ENCODE measurements at places on chromosomes 16 and 17. TPM values are rescaled to one million over a fixed set of nuclear protein-coding genes. Genes with fewer than 3 reads are reported as not detected.

Gene TMEM186
- 6.1 TPM for total RNA-seq

Gene KRTAP4-3
- not detected for total RNA-seq

Gene GAS2L2
- not detected for total RNA-seq

Gene OR2C1
- not detected for total RNA-seq

Gene RNF227
- total RNA-seq, result 1.2 TPM

Gene AXIN2
- 0.93 TPM for total RNA-seq

Gene ZNF750
- total RNA-seq, result 0.68 TPM

Gene HBQ1
- total RNA-seq, result 3.7 TPM

Gene PLA2G10
- total RNA-seq, result not detected

Gene EXOC3L1
- total RNA-seq, result 12.0 TPM

Gene KRTAP4-9
- not detected for total RNA-seq

Gene CARD14
- total RNA-seq, result not detected

GRCh38 chr17:64130559-64131001 is 636 bp upstream of the ERN1 start:
- no peak for DNase-seq

GRCh38 chr16:4803401-4803844 is 990 bp upstream of the ROGDI start:
- no peak for DNase-seq

DNA sequence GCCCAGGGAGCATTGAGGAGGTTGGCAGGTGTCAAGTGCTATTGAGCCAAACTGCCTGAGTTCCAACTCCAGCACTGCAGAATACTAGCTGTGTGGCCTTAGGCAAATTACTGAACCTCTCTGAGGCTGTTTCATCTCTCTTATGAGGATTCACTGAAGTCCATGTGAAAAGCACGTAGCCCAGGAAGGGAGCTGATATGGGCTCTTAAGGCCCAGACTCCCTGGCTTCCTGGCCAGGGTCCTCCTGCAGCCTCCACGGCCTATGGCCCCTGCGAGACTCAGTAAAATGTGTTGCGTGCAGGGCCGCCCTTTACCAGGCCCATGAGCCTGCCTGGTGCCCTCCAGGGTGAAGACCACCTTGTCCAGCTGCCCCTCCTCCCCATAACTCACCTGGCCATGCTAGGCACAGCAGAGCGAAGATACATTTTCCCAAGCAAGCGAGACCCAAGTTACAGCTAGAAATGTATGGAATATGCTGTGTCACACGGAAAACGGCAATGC is 133.7 kb upstream of the TNRC6C start:
- DNase-seq, result no peak

DNA sequence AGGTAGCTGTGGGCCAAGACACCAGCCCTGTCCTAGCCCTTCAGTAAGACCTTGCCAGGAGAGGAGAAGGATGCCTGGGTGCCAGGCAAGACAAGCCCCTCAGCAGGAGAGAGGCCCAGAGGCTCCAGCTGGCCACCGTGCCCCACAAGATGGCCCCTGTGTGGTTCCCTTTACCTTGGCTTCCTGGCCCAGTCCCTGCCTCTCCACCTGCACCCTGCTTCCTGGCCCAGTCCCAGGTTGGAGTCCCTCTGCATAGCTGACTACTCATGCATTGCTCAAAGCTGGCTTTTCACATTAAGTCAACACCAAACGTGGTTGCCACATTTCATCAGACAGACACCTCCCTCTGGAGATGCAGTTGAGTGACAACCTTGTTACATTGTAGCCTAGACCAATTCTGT is 4.0 kb downstream of the SYNGR3 start:
- no peak for DNase-seq

GRCh38 chr16:3175157-3176093 is 12.6 kb upstream of the OR1F1 start:
- no peak for DNase-seq

DNA sequence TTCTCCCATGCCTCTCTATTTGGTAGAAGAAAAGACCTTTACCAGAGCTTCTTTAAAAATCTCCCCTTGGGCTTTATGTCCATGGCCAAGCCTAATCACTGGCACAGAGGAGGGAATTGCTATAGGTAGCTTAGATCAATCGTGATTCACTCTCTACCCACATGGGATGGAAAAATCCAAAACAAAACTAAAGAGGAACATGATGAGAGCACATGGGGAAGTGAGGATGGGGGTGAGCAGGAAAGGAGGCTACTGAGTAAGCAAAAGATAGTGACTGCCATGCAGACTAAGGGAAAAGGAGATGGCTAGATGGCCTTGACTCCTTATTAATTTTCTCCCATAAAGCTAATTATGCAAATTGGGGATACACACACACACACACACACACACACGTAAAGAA is 201.2 kb downstream of the HS3ST3A1 start:
- no peak for DNase-seq

- DNase-seq, result no peak
These were observed 192.6 kb downstream of the CPPED1 start for GRCh38 chr16:12611006-12611477.

- DNase-seq, result no peak
These were observed 16.1 kb downstream of the GDE1 start for GRCh38 chr16:19505600-19506303.

DNA sequence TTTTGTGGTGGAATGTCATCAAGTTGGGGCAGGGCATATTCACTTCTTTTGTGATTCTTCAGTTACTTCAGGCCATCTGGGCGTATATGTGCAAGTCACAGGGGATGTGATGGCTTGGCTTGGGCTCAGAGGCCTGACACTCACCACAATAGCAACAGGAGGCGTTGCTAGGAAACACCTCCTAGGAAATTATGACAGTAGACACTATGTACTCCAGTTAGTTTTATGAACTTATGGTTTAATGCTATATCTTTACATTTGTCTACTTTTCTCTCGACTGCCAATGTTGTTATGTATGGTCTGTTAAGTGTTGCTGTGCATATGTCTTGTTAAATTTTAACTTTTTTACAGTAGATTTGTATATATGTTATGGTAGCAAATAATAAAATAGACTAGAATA is 788.7 kb upstream of the GOT2 start:
- no peak for DNase-seq

DNA sequence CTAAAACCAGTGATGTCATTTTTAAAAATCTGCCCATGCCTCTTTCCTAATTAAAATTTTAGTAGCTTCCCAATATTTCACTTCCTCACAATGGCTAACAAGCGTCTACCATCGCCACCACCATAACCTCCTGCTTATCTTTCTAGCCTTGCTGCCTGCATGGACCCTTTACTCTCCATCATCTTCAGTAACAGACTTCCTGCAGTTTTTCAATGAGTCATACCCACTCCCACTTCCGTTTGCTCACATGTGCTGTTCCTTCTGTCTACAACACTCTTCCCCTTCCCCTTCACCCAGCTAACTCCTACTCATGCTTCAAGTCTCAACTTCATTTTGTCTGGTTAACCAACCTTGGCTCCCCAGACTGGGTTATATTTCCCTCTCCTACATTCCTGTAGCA is 12.8 kb upstream of the SKAP1 start:
- DNase-seq, result no peak

DNA sequence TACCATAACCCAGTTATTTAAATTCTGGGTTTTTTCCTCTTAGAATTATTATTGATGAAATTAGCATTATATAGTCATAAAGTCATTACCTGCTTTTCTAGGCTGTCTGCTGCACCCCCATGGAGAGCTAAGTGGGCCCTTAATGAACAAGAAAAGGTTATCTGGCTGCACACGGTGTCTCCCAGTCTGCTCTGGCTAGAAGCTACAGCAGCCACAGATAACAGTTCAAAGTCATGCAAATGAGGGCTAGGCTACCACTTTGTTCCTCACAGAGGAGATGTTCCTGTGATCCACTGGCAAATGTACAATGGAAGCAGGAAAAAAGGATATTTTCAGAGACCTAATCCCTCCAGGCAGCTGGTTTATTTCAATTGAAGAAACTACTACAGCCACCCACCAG is 112.1 kb downstream of the SNX11 start:
- DNase-seq, result no peak

- no peak for DNase-seq
These were observed 402.6 kb upstream of the C16orf82 start for GRCh38 chr16:26664086-26664485.

DNA sequence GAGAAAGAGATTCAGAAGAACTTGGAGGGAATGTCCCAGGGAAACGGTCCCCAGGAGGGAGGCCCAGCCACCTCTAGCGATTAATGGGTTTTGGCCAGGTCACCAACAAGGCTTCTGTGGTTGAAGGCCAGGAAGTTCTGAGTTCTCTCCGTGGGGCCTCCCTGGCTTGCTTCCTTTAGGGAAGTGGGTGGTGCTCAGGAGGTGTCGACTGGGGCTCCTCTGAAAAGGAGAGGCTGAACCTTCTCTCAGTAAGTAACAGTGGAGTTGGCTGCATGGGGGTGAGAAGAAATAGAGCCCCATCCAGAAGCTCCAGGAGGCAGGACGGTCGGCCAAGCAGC is 77.1 kb upstream of the GSE1 start:
- DNase-seq, result no peak

DNA sequence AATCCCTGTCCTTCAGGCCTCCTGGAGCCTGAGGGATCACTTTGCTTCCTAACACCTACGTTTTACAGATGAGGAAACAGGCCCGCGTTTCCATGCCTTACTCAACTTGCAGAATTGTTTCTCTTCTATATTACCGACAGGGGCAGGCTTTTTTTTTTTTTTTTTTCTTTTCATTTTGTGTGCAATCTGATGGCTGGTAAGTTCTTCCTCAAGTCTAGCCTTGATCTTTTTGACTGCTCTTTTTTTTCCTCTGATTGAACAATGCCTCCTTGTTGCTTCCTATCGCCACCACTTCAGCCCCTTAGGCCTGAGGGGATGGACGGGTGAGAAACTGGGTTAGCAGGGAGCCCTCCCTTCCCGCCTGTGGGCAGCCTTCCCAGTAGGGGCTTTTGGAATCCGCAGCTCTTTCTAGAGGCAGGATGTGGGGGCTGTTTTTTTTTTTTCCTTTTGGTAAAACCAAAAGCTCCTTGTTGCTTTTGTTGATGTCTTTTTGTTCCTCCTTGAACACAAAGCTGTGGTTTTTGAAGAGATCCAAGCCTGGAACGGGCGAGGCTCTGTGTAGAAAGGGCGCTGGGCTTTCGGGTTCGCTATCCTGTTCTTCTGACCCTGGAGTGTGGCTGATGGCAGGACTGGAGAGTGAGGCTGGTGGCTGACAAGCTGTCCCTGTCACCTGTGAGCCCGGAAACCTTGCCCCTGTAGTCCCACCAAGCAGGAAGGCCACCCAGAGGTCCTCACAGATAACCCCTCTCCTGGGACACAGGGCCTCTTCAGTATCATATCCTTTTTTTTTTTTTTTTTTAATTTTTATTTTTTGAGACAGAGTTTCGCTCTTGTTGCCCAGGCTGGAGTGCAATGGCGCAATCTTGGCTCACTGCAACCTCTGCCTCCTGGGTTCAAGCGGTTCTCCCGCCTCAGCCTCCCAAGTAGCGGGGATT is 14.0 kb downstream of the LASP1 start:
- no peak for DNase-seq

DNA sequence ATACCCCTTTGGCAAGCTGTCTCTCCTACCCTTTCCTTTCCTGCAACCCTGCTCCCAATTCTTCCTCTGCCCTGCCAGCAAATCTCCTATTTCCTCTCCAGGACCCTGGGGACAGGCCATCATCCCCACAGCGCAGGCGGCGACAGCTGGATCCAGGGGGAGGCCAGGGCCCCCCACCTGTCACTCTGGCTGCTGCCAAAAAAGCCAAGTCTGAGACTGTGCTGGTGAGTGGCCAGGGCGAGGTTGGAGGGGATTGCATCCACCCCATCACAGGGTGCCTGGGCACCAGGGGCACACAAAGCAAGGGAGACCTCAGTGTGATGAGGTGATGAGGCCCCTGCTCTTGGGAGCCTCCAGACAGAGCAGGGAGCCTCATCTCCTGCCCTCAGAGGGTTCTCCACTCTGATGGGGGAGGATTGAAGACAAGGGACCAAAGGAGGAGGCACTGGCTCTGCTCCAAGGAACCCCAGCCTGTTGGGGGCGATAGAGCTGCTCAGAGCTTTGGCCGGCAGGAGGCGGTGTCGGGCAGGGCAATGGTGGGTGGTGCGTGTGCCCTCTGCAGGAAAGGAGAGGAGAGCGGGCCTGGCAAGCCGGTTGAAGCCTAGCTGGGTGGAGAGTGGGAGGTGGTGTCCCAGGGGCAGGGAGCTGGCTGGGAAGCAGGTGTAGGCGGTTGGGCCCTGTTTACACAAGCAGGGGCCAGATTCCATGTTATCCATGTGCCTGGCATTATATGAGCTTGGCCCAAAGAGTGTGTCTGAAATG is 15.6 kb upstream of the PDK2 start:
- no peak for DNase-seq

DNA sequence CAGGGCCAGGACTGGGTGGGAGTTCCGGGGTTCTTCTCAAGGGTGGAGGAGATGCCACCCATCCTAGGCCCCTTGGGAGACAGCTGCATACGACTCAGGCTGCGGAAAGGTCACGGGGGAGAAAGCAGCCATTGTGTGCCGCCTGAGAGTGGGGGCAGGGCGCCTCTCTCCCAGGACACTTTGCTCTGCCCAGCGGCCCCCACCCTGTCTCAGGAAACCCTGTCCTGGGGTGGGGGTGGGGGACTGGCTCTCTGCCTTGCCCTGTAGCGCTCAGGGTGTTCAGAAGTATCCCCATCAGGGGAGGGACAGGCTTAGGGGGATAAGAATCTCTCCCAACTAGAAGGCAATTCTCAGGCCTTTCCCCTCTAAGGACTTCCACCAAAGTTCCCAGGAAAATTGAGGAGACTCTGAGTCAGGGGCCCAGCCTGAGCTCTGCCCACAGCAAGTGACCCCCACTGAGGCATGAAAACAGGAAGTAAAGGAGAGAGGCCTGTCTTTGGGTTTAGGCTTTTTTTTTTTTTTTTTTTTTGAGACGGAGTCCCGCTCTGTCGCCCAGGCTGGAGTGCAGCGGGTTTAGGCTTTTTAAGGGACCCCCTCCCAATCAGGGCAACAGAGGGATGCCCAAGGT is 4.9 kb downstream of the GIT1 start:
- DNase-seq, result no peak

DNA sequence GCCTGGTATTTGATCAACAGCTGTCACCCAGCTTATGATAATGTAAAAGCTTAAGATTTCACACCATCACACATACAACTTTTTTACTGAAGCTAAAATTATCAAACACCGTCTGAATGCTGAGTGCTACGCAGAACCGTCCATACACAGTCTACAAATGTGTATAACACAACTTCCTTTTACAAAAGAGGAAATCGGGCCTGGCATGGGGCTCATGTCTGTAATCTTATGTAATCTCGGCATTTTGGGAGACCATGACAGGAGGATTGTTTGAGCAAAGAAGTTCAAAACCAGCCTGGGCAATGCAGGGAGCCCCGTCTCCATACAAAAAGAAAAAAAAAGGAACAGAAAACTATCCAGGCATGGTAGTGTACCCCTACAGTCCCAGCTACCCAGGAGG is 19.6 kb upstream of the QRICH2 start:
- DNase-seq, result no peak

DNA sequence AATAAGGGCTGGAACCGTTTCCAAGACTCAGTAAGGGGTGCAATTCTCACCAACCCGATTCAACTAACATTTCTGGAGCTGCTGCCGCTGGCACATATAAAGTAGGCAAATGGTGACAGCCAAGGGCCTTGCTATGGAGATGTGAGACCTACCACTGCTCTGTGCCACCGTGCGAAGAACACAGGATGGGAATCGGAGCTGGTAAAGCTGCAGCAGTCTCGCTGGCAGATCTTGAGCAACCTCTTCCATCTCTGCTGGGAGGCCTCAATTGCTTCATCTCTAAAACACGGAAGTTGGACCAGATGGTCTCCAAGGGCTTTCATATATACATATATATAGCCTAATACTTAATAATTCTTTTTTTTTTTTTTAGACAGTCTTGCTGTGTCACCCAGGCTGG is 128.9 kb upstream of the RCVRN start:
- DNase-seq, result no peak

GRCh38 chr17:8614988-8615387 is 15.5 kb downstream of the MYH10 start:
- DNase-seq, result no peak

GRCh38 chr17:67891481-67892119 is 66.3 kb downstream of the BPTF start:
- no peak for DNase-seq
